ENCODE measurements at places on chromosomes 1 and 21.

DNA sequence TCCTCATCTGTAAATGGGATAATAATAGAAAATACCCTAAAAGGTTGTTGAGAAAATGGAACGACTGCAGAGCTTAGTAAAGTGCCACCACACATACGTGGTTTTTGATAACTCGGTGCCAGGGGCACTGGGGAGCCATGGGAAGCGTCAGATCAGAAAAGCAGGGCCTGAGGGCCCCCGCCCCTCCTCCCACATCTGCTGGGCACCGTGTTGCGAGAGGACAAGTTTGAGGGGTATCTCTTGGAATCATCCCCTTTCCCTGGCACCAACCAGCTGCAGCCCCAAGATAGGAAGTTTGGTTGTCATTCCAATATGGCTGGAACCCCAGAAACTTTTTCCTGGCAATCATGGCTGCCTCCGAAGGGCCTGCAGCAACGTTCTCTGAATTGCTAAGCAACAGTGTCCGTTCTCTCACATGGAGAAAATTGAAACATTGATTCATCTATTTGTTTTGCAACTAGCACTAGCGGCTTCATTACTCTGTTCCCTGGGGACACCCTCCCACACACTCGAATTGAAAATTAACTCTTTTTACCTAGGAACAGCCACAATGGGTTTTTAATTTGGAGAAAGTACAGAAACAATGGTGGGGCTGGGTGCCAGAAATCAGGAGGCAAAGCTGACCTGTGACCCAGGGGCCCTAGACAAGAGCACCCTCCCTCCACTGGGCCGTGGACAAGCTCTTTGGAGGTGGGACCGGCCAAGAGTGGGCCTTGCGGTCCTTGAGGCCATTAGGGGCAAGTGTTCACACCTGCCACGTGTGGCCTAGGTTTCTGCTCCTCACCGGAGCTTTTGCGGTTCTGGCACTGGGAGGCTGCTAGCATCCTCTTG lies 190.0 kb upstream of the VAMP3 start:
- no peak for DNase-seq

- DNase-seq = no peak
Measured at GRCh38 chr1:36944883-36945282, 89.4 kb downstream of the GRIK3 start.

- DNase-seq = no peak
Measured at GRCh38 chr1:22074803-22075202, 22.3 kb downstream of the CDC42 start.

GRCh38 chr1:26155370-26156284 lies 3.3 kb upstream of the FAM110D start:
- no peak for DNase-seq

- no peak for DNase-seq
Measured at GRCh38 chr1:30323352-30323751, 400.0 kb downstream of the MATN1 start.
